GF-D8 (cell line): ENCODE measurements at places on chromosomes 3 and 15.

DNA sequence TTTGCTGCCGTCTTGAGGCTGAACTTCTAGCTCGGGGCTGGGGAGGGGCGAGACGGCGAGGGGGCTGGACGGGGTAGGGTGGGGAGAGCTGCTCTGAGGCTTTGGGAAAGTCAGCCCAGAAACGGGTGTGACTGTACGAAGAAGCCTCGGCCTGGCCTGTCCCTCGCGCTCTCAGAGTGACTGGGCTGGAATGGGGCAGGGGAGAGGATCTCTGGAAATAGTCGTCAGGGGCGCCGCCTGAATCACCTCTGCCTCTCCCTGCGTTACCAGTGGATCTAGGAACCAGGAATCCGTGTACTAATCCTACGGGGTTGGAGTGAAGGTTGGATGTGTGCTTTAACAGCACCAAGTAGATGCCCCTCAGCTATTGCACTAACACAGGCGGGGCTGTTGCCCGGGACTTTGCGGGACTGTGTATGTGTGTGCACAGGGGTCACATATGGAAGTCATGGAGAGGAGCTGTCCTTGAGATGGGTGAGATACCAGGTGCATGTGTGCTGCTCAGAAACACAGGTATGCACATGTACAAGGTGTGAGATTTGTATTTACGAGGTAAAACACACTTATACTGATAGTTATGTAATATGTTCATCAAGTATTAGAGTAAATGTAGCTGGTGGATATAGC, 591 bp downstream of the FOXL2NB start:
- no peak for DNase-seq

DNA sequence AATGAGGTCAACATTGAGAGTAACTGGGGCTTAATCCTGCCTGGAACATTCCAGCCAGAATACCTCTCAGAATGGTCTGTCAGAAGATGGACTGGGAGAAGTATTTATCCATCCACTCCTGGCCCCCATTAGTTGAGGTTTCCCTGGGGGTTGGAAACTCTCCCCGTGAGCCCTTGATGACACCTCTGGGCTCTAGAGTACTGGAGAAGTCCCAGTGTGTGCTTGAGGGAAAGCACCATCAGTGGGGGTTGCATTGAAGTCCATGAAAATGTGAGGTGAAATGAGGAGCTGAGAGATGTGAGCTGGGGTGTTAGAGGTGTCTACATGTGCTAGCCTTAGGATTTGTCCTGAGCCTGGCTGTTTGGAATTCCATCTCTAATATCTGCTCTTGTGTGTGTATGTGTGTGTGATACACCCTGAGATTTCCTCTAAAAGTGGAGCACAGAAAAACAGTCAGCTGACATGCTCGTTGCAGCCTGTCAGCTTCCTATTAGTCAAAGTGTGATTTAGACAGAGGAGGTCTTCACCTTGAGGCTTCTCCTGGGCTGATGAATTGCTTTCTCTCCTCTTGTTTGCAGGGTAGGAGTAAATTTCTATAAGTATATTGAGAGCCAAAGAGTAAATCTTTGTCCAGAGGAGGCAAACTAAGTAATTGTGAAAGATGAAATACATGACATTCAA, 67.6 kb downstream of the NR1D2 start:
- DNase-seq, result no peak

DNA sequence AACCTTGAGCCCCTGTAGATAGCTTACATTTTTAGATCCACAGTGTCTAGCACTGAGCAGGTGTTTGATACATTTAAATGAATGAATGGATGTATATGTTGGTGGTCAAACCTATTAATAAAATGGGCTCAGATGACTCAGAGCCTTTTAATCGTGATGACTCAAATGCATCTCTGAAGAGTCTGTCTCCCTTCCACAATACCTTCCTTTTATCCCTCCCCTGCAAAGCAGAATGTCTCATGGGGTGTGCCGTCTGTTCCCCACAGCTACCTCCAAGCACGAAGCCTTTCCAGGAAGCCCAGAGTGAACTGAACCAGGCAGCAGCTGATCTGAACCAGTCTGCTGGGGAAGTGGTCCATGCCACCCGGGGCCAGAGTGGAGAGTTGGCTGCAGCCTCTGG, 303.5 kb upstream of the TPM1 start:
- DNase-seq, result no peak

DNA sequence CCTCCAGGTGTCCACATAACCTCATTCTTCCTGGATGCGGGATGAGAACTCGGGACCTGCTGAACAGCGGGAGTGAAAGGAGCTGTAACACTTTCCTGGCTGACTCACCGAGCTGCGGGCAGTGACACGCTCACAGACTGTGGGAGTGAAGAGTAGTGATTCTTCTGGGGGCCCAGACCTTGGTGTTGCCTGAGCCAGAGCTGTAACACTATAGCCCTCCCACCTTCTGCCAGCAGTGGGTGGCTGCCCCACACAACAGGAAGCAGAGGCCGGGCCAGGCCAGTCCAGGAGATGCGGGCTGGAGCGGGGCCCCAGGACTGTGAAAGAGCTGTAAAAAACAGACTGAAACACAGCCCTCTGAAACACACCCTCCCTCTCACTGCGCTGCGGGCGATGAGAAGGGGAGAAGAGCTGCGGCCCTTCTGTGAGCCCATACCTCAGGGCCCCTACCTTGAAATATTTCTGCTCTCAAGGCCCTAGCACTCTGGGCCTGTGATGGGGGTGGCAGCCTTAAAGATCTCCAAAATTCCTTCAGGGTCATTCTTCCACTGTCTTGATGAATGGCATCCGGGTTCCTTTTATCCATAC, 464.0 kb upstream of the CCDC54 start:
- DNase-seq, result no peak

GRCh38 chr3:172272698-172273097, 175.6 kb downstream of the GHSR start:
- DNase-seq, result no peak

DNA sequence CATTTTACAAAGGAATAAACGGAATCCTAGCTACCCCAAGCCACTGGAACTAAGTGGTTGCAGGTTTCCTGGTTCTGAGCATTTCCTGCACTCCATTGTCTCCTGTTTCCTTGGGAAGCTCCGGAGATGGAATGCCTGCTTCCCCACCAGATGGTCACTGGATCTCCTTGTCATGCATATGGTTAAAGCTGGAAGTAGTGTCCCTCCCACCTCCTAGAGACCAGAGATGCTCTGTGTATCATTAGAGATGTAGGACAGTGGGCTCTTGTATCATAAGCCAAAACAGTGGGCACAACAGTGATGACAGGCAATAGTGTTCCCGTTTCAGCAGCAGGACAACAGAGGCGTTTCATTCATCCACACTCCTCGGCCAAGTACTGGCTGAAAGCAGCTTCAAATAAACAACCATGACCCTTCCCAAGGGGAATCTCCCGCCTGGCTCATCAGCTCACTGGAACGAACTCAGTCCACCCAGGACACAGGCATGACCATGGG, 136.2 kb upstream of the EIF1B start:
- DNase-seq, result no peak

DNA sequence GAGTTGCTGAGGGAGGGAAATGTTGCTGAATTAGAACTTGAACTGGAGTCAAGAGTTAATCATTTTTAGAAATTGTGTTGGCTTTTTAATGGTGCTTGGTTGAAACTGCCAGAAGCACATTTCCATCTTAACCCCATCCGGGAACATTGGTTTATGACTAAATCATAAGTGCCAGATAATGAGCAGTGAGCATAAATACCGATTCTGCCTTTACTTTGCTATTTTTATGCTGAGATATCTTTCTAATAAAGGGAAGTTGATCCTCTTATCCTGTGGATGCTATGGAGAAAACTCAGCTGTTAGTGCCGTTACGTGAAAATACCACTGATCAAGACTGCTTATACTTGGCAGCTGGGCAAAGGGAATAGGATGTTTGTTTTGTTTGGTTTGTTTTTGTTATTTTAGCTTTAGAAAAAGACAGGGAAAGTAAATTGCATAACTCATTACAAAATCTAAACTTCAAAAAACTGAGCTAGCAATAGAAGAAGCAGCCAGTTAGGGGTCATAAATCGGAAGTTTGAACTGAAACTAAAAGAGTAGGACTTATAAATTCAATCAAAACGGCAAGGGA, 813.1 kb downstream of the NAALADL2 start:
- DNase-seq, result no peak

- no peak for DNase-seq
Observed at GRCh38 chr3:185484296-185484695, 14.5 kb downstream of the TMEM41A start.

- DNase-seq, result no peak
Observed at GRCh38 chr3:127276396-127276795, 11.4 kb downstream of the PRR20G start.

- no peak for DNase-seq
Observed at GRCh38 chr15:83205725-83206324, 1.8 kb downstream of the HDGFL3 start.

DNA sequence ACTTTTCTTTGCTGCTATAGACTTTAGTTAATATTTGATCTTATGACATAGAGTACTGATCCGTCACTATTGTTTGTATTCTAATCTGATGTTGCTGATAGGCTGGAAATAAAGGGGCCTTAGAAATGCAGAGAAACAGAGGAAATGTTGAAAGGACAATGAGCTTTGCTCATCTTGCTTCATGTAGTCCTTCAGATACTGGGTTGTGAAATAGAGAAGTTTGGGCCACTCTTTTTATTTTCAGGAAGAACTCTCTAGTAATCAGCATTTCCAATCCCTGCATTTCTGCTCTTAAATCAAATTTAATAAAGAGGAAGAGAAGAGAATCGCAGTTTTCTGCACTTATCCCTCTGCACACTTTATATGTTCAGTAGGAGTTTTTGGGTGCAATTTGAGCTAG, 192.8 kb upstream of the THBS1 start:
- no peak for DNase-seq

DNA sequence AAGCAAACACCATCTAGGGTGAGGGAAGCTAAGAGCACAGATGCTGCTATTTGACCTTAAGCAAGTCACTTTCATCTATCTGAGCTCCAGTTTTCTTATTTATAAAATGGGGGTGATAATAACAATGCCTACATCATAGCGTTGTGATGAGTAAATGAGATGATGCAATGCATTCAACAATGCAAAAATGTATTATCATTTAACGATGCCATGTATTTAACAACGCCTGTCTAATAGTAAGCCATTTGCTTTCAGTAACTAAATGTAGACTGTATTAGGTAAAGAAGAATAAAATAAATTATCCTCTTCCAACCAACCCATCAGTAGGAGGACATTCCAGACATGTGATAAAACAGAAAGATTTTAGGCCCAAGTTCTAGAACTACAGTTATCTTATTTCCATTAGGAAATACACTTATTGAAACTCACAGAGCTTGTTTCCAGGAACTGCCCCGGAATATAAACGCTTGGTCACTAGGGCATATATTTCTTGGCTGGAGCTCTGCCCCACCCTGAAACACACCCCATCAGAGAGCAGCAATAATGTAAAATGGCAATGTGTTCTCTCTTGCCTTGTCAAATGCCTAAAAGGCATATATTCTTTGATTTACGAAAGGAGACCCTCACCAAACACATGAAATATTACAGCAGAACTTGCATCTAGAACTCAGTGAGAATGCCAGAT, 128.3 kb downstream of the LIPC start:
- no peak for DNase-seq

DNA sequence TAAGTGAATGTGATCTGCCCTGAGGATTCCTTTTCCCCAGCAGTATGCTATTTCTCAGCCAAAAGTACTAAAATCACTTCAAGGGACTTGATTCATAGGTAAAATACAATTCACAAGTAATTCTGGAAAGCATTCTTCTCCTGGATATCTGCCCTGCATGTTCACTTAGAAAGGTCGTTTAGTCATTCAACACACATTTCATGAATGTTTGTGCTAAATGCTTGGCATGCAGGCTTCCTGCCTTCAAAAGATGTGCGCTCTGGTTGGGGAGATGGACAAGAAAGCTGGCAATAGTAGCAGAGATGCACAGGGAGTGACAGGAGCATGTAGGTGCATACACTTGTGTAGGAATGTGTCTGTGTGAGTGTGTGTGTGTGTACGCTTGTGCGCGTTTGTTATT, 360.7 kb downstream of the PTPRG start:
- no peak for DNase-seq

DNA sequence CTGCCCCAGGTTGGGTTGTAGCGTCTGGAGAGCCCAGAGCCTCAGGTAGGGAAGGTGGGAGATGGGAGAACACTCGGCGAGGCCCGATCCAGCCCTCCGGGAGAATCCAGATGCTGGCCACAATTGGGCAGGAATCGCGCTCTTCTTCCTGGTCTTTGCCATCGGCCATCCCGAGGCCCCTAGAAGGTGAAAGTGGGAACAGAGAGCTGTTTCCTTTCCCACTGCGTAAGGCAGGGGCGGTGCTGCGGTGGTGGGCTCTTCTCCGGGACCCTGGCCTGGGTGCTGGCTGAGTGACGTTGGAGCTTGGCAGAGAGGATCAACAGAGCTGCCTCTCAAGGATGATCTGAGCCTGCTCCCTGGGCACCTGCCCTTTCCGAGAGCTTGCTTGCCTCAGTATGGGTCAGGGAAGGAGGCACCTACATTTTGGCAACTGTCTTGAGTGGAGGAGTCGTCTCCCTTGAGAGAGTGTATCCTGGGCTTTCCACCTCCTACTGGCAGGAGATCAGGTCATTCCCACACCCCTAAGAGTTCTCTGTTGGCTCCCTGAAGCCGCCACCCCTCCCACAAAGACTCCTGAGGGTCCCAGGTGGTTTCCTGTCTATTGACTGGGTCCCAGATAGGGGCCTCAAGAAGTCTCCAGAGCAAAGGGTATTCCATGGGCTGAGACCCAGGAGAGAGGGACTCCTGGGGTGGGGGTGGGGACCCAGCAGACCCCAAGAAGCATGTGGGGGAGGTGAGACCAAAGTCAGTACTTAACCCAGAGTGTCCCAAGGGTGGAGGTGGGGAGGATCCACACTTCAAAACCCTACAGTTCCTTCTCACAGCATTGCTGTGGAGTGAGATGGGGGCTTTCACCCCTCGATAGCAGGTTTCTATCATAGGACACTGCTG, 1.6 kb downstream of the C15orf39 start:
- no peak for DNase-seq

- DNase-seq, result no peak
Observed at GRCh38 chr3:43388915-43389314, 102.6 kb downstream of the SNRK start.

- no peak for DNase-seq
Observed at GRCh38 chr15:84824260-84825007, 7.3 kb downstream of the ALPK3 start.

DNA sequence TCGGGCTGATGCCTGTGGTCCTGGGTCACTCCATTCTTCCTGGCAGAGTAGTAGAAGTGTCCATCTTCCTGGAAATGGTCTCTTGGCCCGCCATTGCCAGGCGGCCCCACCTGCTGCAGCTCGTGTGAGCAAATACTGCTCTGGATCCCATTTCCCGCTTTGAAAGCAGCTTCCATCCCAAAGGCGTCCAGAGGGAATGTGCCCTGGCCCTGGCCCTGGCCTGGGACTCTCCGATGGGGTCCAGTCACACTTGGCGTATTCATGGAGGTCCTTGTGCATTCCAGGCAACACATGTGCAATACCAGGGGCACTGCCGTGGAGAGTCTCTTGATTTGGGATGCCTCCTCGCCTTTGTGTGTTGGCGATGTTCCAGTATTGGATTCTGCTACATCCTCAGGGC, 111.1 kb downstream of the SNRPN start:
- DNase-seq, result no peak
